ENCODE measurements at places on chromosomes 4 and X. TPM values are rescaled to one million over a fixed set of nuclear protein-coding genes. Genes with fewer than 3 reads are reported as not detected.

CYLC1 gene
- total RNA-seq = not detected

TAF7L gene
- not detected for total RNA-seq

PCYT1B gene
- not detected for total RNA-seq

ADGRL3 gene
- total RNA-seq = not detected

CCNA2 gene
- 132 TPM for total RNA-seq

TLR10 gene
- not detected for total RNA-seq

PALLD gene
- 1.3 TPM for total RNA-seq

PFKFB1 gene
- 0.61 TPM for total RNA-seq

USP27X gene
- total RNA-seq = 1.5 TPM

MTTP gene
- not detected for total RNA-seq

SERPINA7 gene
- total RNA-seq = not detected

RTL5 gene
- 0.08 TPM for total RNA-seq

SCML1 gene
- total RNA-seq = 6.1 TPM

GLRB gene
- total RNA-seq = not detected

LRIT3 gene
- total RNA-seq = 0.16 TPM

MAML3 gene
- 4.1 TPM for total RNA-seq

MSMO1 gene
- total RNA-seq = 51.6 TPM

FGFBP2 gene
- 13.0 TPM for total RNA-seq

DRP2 gene
- total RNA-seq = 0.97 TPM

MAGEE2 gene
- total RNA-seq = not detected

TSPAN7 gene
- total RNA-seq = not detected

NPY5R gene
- total RNA-seq = not detected

RAB41 gene
- total RNA-seq = not detected

UNC5C gene
- not detected for total RNA-seq

GPR34 gene
- total RNA-seq = 1.3 TPM

PPP1R2C gene
- total RNA-seq = not detected

CDKL5 gene
- 1.0 TPM for total RNA-seq

HSPA4L gene
- total RNA-seq = 0.26 TPM

TBC1D9 gene
- not detected for total RNA-seq

PDHA2 gene
- not detected for total RNA-seq

SLC49A3 gene
- total RNA-seq = 0.89 TPM

CC2D2A gene
- total RNA-seq = not detected

ARHGEF38 gene
- total RNA-seq = not detected
